Lung microvascular endothelial cell (primary cell): ENCODE measurements at places on chromosomes 1 and 21. TPM values are rescaled to one million over a fixed set of nuclear protein-coding genes. Genes with fewer than 3 reads are reported as not detected.

- DNase-seq: no peak
These were observed 8.7 kb downstream of the TAL1 start for GRCh38 chr1:47223174-47223920.

- DNase-seq: no peak
These were observed 304.6 kb downstream of the DISC1 start for GRCh38 chr1:231931146-231931545.

DNA sequence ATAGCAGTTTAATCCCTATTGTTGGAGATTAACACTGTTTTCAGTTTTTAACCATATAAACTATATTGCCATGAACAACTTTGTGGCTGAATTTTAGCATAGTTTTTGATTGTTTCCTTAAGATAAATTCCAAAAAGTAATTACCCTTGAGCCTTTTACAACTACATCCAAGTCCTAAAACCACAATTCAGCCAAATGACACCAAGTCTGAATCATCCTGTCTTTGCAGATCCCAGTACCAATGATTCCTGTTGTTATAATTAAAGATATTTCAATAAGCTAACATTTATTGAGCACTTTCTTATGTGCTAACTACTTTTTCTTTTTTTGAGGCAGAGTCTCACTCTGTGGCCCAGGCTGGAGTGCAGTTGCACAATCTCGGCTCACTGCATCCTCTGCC lies 35.6 kb downstream of the IL23R start:
- DNase-seq: no peak

- no peak for DNase-seq
These were observed 7.1 kb upstream of the TMEM61 start for GRCh38 chr1:54973205-54973921.

Gene AIRE
- not detected in 2 replicates for total RNA-seq

GRCh38 chr1:230337266-230337665 lies 88.9 kb downstream of the PGBD5 start:
- no peak for DNase-seq

DNA sequence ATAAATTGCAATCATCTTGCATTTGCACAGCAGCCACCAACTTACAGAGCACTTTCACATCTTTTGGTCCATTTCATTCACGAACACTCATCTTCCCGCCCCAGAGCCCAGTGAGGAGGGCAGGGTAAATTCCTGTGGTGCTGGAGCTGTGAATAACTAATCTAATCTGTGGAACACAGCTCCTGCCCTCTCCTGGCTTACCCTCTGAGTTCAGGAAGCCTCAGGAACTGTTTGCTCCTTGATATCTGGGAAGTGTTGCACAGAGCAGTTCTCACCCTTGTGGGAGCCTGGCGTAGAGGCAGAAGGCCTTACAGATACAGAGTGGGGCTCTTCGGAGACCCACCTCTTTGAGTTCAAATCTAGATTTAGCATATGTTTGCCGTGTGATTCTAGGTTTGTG lies 11.6 kb upstream of the RD3 start:
- DNase-seq: no peak

DNA sequence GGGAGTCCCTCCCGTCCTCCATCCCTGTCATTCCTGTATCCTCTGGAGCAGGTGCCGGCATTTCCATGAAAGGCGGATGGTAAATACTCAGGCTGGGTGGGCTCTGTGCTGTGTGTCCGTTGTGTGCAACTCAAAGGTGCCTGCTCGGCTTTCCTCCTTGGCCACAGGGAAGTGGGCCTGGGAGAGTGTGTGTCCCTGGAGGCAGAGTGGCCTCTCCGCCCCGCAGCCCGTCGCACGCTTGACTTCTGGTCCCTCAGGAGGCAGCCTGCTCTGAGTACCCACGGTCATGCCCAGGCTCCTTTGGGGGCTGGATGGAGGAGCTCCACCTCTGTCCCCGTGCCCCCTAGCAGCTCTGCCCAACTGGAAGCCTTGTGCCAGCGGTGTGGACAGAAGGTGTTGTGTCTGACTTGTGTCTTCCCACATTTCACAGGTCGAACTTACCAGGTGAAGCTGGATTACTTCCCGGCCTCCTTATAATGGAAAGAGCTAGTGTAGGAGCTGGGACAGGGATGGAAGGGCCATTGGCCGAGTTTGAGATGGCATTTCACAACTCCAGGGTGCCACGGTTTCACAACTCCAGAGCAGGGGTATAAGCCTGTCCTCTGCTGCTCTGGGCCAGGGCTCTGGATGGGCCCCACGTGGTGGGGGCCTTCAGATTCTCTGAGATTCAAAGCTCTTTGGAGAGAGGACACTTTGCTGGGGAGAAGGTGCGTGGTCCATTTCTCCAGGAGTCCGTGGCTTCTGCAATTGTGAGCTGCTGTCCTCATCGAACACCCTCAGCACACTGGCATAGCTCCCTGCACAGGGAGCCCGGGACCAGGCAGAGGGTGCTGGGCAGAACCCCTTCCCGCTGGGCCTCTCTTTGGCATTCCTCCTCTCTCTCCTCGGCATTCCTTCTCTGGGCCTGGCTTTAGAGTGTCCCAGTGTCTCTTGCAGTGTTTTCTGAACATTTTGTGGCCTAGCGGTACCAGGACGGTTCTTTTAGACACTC lies 152.7 kb upstream of the COL6A1 start:
- DNase-seq: no peak

GRCh38 chr1:198101716-198102453 lies 54.9 kb upstream of the NEK7 start:
- no peak for DNase-seq

GRCh38 chr1:180728472-180729106 lies 96.8 kb downstream of the XPR1 start:
- no peak for DNase-seq

Gene C1orf141
- total RNA-seq: not detected in 2 replicates

DNA sequence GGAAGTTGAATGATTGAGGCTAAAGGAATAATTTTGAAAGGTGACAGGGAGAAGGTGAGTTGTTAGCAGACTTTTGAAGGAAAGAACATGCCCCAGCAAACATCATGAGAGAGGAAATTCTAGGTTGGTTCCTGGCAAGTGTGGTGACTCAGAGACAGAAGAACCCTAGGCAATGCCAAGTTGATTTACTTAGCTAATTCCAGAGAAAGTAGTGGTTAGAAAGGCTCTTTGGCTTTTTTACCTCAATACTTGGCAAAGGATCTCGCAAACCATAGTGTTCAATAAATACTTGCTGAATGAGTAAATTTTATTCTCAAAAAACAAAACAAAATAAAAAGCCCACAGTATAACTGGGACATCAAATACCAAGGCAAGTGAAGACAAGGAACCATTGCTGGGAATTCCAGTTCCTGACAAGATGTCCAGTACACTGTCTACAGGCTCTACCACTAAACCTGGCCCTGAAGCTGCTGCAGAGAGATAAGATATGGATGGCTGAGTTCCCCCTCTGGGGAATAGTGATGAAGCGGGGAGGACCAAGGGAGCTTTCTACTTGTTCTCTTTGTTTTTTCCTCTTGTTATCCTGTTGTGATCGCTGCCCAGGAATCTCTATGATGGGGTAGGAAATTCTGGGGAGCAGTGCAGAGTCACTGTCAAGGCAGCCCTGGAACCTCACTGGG lies 48.2 kb downstream of the IL12RB2 start:
- no peak for DNase-seq

DNA sequence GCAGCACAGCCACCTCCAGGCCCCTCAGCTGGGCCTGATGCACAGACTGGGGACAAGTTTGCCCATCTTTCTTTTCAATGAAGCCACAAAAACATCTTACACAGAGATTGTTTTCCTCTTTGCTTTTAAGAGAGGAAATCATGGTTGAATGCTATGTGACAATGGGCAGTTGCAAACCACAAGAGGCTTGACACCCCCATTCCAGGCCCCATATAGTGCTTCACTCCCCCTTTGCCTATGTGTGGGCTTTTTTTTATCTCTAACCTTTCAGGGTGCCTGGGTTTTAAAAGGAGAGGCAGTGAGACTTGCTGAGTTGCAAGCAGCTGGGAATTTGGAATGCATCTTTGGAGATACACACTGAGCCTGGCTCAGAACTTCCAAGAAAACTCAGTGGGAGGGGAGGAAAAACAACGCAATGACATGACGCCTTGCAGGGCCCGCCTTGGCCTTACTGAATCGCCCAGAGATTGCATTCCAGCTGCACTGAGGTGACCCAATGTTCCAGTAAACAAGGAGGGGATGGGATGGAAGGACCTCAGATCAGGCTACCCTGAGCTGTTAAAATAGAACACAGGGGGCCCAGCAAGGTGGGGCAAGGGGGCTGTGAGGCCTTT lies 145.2 kb upstream of the ZNF648 start:
- no peak for DNase-seq

DNA sequence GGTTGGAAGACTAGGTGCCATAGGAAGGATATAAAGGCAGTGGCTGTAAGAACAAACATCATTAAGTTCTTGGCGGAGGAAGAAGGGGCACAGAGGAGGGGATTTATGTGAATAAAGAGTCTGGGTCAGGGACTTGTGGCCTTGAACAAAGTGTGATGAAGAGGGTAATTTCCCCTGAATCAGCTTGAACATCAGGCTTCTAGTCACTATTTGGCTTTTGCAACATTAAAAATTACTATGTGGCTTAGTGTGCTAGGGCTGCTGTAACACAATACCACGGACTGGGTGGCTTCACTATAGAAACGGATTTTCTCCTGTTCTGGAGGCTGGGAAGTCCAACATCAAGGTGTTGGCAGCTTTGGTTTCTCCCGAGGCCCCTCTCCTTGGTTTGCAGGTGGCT lies 70.5 kb upstream of the CNIH3 start:
- DNase-seq: no peak

DNA sequence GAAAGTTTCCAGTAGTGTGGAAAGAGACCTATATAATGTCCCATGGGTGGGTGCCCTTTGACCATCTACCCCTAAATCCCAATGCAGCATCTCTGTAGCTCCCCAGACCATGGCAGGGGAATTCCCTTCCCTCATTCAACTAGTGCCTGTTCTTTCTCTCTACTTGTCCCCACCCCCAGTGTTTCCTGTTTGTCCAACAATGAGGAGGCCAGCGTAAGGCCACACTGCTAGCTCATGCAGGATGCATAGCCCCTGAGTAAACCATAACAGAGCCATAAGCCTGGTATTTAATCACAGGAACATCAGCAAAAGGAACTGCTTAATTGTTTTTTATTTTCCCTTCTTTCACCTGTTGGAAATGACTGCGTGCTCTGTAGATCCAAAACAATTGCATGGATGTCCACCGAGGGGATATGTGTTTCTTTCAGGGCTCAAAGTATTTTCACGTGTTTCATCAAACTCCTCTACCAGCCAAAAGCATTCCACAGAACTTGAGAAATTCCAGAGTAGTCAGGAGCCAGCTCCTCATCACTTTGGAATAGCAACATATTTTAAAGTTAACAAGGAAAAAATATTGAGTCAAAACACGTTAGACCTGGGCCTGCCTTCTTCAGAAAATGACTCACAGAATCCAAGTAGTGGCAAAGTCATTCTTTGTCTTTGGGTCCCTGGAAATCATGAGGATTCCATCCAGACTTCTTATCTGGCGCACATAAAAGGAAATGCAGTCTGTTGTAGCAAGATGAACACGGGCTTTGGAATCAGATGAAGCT lies 162.5 kb upstream of the SGIP1 start:
- DNase-seq: peak; percentile 96

DNA sequence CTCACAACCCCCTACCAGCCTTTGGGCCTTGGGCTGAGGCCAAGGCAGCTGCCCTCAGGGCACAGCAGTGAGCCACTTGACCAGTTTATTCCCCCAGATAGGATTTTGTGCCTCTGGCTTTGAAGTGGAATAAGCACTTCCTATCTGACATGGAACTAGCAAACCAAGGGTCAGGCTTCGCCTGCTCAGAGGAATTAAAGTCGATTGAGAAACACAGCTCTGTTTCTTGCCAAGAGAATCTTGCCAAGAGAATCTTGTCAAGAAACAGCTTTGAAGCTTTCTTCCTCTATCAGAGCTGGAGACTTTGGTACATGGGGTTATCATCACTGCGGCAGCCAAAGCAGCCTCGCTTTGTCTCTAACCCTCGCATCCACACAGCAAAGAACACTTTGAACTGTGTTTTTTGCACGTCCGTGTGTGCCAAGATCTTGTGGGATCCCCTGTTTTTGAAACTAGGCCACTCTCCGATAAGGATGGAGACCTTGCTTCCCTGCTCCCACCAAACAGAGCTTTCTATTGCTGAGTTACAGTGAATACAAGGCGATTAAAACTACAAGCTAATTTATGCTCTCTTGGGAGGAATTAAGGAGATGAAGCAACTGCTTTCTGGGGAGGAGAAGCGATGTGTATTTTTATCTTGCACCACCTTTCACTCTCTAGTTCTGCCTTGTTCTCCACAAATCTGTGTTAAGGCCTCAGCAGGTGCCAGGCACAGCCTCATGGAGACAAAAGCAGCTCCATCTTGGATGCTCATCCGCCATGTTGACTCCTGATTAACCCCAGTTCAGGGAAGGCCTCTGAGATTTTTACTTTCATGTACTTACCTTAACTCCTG lies 67.3 kb downstream of the RHOU start:
- DNase-seq: no peak

- no peak for DNase-seq
These were observed 140.4 kb downstream of the COP1 start for GRCh38 chr1:176066709-176067108.

Gene THRAP3
- 104 and 113 TPM in 2 replicates for total RNA-seq

DNA sequence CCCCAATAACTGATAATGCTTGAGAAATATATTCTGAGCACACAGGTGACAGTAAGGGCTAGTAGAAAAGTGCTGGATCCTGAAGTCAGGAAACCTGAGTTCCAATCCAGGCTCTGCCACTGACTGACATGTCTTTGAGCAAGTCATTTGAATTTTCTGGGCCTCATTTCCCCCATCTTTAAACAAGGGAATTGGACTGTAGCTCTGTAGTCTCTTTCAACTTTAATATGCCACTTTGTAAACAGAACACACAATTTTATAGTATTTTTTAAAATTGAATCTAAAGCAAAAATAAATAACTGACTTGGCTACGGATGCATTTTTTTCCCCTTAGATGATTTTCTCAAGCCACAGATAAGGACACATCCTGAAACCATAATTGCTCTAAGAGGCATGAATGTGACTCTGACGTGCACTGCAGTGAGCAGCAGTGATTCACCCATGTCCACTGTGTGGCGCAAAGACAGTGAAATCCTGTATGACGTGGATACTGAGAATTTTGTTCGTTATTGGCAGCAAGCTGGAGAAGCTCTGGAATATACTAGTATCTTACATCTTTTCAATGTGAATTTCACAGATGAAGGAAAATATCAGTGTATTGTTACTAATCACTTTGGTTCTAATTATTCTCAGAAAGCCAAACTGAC lies 37.0 kb downstream of the LRIG2 start:
- peak; percentile 78 for DNase-seq

Gene GUCA2A
- total RNA-seq: not detected in 2 replicates

Gene PDE4B
- total RNA-seq: 102 and 163 TPM in 2 replicates

Gene LAMC2
- total RNA-seq: 1.1 and 3.0 TPM in 2 replicates

DNA sequence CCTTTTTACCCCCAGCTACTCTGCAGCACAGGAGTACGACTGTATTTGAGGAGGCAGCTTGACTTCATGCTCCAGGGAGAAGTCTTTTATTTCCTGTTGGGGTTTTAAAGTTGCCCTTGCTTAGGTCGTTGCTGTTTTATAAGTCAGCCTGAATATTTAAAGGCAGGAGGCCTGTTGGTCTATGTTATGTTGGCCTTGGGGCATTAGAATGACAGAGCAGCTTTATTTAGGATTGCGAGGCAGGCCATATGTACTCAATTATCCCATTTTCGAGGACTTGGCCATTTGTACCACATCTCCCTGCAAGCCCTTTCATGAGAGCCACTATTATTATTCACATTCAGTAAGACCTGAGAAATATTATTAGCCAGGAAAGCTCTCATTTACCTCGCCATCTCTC lies 47.0 kb downstream of the KIF26B start:
- no peak for DNase-seq

Gene OVAAL
- total RNA-seq: not detected in 2 replicates

Gene FHAD1
- total RNA-seq: under 0.01 TPM in 1 of 2 replicates, not detected in the other
